ENCODE measurements at places on chromosomes 13 and 19.

DNA sequence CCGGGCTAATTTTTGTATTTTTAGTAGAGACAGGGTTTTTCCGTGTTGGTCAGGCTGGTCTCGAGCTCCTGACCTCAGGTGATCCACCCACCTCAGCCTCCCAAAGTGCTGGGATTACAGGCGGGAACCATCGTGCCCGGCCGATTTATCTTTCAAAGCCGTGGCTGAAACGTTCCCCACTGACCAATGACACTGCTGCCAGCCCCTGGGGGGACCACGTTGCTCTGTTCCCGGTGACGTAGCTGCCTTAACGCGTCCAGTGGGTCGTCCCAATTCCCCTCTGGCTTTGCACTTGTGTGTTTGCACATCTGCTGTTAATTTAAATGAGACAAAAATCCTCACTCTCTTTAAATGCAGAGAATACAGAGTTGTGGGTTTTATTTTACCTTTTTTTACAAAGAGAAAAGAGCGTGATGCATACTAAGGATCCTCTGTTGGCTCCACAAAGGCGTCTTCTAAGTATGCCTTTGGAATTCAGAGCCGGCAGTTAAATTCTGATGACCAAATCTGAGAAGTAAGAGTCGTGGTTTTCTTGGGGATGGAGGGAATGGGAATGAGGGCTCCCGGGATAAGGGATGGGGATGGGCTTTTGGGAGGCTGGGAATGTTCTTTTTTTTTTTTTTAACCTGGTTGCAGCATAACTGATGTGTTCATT lies 18.6 kb upstream of the LMTK3 start:
- no peak for DNase-seq

GRCh38 chr19:58003174-58003828 lies 681 bp upstream of the ZNF606 start:
- no peak for DNase-seq

- no peak for DNase-seq
Observed at GRCh38 chr13:97569841-97570240, 135.9 kb downstream of the RAP2A start.

DNA sequence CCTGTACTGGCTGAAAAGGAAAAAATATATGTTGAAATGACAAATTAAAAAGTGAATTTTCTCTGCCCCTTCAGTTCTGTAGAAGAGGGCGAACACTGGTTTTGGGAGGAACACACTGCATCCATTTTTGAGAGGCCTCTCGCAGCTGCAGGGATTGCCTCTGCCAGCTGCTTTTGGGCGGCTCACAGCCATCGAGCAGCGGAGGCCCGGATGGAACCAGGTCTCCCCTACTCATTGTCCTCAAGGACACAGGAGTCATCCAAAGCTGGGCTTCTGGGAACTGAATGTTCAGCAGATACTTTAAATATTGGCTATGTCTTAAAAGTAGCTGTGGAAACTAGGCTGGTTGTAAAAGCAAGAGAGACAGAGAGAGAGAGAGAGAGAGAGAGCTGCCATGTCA lies 17.1 kb downstream of the RCBTB2 start:
- DNase-seq, result no peak

- DNase-seq, result no peak
Observed at GRCh38 chr13:28406733-28407266, 88.1 kb downstream of the FLT1 start.

DNA sequence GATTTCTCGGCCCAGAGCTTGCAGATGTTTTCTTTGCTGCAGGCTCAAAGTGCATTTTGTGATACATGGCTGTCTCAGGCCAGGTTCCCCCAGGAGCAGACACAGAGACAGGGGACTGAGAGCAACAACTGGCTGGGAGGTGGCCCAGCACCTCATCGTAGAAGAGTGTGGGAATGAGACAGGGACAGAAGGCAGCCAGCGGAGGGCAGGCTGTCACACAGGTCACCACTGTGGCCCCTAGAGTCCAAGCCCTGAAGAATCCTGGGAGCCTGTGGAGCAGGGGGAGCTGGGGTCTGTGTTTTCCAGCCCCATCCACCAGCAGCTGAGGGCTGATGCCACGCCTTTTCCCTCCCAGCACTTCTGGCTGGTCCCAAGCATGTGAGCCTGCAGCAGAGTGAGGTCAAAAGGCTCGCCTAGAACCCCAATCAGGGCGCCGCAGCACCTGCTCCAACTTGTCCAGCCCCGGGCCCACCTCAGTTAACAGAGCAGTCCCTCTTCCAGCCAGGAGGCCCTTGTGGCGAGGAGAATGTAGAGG lies 723.8 kb downstream of the UQCRFS1 start:
- DNase-seq, result no peak

DNA sequence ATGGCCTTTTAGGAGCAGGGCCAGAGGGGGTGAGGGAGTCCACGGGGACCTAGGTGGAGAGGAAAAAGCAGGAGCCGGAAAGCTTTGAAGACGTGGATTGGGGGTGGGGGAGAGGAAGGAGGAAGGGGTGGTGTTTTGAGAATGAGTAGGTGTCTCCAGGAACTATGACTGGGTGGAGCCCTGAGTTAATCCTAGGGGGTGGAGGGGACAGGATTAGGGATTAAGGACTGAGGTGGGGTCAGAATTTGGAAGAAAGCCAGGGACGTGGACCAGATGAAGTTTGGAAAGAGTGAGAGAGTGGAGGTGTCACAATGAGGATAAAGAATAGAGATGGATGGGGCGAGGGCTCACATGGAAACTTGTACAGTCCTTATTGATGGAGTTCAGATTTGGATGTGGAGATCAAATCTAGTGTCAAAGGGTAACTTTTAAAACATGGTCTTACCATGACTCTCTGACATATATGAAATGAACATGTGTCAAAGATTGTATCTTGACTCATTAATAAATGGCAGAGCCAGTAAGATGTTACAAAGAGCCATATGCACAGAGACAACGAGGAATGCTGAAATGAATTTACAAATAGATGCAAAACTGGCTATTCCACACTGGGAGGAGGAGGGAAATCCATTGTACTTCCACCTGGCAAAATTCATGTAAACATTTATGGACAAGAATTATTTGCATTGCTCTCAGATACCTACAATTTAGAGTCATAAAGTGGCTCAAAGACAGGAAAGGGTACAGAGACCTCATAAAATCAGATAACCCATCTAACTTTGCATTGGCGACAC lies 1.7 kb upstream of the KLK13 start:
- DNase-seq, result no peak

DNA sequence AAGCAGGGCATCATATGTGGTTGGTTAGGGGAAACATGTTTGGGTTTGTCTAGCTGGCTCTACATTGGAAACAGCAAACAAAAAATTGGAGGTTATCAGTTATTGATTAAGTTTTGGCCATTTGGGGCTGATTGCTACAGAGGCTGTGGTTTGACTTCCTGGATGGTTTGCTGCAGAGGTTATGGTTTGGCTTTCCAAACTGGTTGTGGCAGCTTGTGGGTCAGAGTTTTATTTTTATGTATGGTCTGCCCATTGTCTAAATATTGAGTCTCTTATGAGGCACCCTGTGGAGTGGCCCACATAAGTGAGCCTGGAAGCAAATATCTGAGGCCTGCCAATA lies 261.6 kb downstream of the GPC5 start:
- no peak for DNase-seq

- DNase-seq, result no peak
Observed at GRCh38 chr19:2625434-2625833, 77.1 kb downstream of the GNG7 start.

GRCh38 chr19:13083627-13084026 lies 19.0 kb downstream of the LYL1 start:
- no peak for DNase-seq

DNA sequence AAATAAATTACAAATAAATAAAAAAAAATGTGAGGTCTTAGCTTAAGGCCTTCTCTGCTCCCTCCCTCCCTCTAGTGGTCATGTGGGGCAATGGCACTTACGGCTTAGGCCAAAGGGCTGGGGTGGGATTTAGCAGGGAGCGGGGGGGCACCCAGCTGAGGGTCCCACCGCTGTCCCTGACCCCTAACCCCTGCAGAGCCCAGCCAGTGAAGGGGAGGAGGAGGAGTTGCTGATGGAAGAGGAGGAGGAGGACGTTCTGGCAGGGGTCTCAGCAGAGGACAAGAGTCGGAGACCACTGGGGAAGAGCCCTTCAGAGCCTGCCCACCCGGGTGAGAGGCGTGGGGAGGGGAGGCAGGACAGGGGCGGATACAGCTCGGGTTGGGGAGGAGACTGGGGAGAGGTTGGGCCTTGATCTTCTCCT lies 9.3 kb downstream of the MPND start:
- peak; percentile 82 for DNase-seq

- DNase-seq, result no peak
Observed at GRCh38 chr19:18510216-18510615, 11.7 kb downstream of the ELL start.

DNA sequence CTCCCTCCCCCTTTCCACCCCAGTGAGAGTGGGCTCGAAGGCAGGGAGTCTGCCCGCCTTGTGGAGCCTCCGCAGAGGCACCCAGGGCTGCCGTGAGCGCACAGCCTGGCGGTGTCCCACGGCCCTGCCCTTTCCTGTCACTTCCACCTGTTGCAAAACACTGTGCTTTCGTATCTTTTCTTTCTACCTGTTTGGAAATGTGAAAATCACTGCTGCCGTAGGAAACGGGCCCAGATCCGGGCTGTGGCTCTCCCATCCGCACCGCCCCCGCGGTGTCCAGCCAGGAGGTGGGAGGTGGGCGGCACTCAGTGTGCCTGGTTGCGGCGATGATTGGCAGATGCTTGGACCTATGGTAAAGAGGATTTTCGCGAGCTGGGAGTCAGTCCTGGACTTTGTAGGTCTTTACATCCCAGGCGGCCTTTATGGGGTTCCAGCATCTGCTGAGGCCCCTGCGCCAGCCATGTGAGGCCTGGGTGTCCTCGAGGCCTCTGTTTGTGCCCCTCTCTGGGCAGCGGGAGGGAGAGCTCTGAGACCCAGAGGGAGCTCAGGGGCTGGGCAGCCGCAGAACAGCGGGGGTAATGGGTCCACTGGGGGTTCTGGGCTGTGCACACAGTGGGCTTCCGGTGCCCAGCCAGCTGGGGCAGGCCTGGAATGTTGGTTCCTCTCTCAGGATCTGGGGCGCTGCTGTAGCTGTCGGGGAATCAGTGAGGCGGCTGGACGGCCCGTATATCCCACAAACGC lies 6.1 kb downstream of the STK11 start:
- DNase-seq, result no peak

GRCh38 chr19:39941615-39942365 lies 7.4 kb upstream of the FCGBP start:
- peak; percentile 42 for DNase-seq

DNA sequence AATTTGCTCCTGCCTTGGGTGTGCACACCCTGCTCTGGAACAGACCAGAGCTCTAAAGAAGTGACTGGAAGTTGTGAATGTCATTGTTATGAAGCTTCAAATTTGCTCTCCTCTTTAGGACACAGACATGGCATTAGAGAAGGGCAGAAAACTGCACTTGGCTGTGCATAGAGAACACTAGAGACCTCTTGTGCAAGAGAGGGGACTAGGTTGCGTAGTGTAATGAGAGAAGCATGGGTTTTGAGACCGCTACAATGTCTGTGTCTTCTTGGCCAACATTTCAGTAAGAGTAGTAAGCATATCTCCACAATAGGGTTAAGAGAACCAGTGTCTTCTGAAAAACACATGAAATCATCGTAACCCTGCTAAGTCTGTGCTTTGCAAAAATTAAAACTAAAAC lies 423.3 kb downstream of the SPRY2 start:
- DNase-seq, result no peak

GRCh38 chr13:40137400-40137799 lies 481.9 kb downstream of the COG6 start:
- no peak for DNase-seq

- no peak for DNase-seq
Observed at GRCh38 chr13:25420161-25420560, 48.4 kb downstream of the ATP8A2 start.

- DNase-seq, result no peak
Observed at GRCh38 chr13:27352698-27353097, 71.7 kb upstream of the GTF3A start.

DNA sequence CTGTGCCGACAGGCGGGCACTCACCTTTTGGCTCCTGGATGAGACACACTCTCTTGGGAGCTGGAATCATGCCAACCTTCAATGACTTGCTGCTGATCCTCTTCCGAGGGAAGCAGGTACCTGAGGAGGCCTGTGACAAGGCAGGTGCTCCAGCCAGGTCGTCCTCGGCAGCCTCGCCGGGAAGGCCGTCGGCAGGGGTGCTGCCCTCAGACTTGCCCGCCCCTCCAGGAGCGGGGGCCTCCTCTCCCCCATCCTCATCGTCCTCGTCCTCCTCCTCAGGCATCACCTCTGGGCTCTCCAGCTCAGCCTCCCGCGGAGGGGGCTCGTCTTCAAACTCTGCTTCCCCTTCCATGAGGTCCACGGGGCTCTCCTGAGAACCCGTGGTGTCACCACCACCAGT lies 29.2 kb downstream of the SUGP2 start:
- no peak for DNase-seq

- DNase-seq, result peak; percentile 52
Observed at GRCh38 chr13:90270226-90270625, 1077.3 kb upstream of the MIR17HG start.

GRCh38 chr19:12801466-12802266 lies at the start of the genes PRDX2 and THSD8:
TSS of gene PRDX2 (minus strand) at chr19:12801800. CDS start at chr19:12801261, 539 bp downstream.
TSS of gene THSD8 (plus strand) at chr19:12802069. CDS start at chr19:12802072, 3 bp downstream.
- DNase-seq, result peak; percentile 80

- DNase-seq, result peak; percentile 67
Observed at GRCh38 chr19:48964205-48965039, 687 bp upstream of the FTL start.

- no peak for DNase-seq
Observed at GRCh38 chr13:111875915-111876314, 191.0 kb upstream of the SOX1 start.

GRCh38 chr13:77544355-77544754 lies 8.8 kb downstream of the SCEL start:
- peak; percentile 78 for DNase-seq

- peak; percentile 23 for DNase-seq
Observed at GRCh38 chr19:1618157-1619093, 13.2 kb upstream of the UQCR11 start.

- no peak for DNase-seq
Observed at GRCh38 chr19:46384396-46384795, 29.0 kb downstream of the CCDC8 start.

Data from fibroblast of pulmonary artery (primary cell).